ENCODE measurements at places on chromosomes 13 and 19.

- DNase-seq = peak; percentile 51
Observed at GRCh38 chr13:32669030-32669646, 82.9 kb downstream of the PDS5B start.

GRCh38 chr13:36850790-36851438, 31.9 kb downstream of the RFXAP start:
- no peak for DNase-seq

- no peak for DNase-seq
Observed at GRCh38 chr13:41973247-41973741, 12.4 kb upstream of the VWA8 start.

GRCh38 chr13:77492982-77493381, 42.5 kb upstream of the SCEL start:
- DNase-seq = no peak

- DNase-seq = no peak
Observed at GRCh38 chr19:29372461-29372860, 153.3 kb upstream of the VSTM2B start.

GRCh38 chr13:63972328-63972727, 2556.7 kb upstream of the PCDH20 start:
- DNase-seq = no peak

DNA sequence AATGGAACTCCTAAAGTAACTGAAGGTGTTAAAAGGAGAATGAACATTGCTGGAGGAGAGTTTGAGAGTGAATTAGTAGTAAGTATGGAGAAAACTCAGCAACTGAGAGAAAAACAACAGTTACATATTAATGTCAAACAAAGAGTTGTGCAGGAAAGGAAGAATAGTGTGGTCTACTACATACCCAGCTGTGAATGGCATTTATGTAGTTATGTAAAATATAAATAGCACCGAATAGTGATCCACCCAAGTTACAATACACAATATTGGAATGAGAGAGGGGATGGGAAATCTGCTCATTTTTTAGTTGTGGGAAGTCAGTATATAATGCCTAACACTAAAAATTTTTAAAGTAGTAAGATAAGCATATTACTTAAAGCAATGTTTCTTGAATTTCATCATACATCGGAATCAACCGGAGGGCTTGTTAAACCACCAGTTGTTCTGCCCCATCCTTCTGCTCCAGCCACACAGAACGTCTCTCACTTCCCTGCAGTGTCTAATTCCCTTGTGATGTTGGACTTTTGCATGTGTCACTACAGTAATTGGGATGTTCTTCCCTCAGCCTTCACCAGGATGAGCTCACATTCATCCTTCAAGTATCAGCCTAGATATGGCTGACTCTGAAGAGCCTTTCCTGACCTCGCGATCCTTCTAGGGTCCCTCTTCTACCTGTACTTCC, 11.5 kb downstream of the CCDC70 start:
- no peak for DNase-seq

DNA sequence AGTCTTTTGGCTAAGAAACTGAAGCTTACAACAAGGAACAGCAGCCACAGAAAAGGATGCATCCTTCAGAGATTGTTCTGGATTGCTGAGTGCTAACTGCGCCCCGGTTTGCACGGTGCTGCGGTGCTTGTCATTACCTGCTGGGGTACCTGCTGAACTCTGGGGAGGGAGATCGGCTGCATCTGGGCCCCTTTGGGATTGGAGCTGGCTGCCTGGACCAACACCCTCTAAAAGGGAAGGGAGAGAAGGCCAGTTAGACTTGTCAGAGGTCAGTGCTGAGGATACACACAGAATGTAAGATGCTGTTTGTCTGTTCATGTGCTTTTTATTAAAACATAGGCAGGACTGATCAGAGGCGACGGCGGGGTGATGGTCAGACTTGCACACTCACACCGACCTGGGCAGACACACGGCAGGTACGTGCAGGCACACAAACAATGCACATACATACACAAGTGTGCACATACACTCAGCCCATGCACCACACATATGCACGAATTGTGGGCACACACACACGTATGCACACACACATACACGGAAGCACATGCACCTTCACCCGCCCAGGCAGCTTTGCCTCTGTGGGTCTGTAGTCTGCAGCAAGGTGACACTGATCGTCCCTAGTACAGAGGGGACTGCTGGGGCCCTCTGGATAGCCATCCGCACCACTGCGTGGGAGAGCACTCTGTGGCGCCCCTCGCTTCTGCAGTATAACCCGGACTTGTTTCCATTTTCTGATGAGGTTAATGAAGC, 66.1 kb downstream of the RFX2 start:
- DNase-seq = no peak

GRCh38 chr19:9674663-9675357, at the start of gene ZNF562:
Gene ZNF562 (minus strand): TSS chr19:9675100. CDS start chr19:9660744, 14,356 bp downstream.
- DNase-seq = peak; percentile 89

DNA sequence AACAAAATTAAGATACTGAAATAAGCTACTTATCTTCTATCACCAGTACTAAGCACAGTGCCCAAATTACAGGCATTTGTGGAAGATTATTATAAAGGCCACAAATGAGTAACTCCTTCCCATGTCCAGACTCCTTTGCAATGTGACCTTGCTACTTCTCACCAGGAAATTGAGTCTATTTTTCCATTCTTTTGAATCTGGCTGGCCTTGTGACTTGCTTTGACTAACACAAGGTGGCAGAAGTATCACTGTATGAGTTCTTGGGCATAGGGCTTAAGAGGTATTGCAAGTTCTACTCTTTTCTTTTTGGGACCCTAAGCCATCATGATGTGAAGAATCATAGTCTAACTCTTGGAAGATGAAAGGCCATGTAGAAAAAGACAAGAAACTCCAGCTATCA, 49.9 kb downstream of the UGGT2 start:
- DNase-seq = peak; percentile 4

DNA sequence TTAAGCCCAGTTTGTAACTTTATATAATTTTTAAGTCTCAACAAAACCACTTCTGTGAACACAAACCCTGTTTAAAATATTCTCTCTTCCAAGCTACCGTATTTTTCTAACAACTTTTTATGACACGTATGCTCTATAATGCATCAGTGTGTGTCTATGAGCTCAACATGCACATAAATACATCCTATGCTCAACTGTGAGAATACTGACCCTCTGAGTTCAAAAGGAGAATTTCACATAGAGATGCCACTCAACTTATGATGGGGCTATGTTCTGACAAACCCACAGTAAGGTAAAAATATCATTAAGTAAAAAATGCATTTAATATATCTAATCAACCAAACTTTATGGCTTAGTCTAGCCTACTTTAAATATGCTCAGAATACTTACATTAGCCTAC, 1139.7 kb upstream of the SPRY2 start:
- DNase-seq = no peak
